Right atrium auricular region (tissue), 2 donors: ENCODE measurements at places on chromosomes 1 and 21.

DNA sequence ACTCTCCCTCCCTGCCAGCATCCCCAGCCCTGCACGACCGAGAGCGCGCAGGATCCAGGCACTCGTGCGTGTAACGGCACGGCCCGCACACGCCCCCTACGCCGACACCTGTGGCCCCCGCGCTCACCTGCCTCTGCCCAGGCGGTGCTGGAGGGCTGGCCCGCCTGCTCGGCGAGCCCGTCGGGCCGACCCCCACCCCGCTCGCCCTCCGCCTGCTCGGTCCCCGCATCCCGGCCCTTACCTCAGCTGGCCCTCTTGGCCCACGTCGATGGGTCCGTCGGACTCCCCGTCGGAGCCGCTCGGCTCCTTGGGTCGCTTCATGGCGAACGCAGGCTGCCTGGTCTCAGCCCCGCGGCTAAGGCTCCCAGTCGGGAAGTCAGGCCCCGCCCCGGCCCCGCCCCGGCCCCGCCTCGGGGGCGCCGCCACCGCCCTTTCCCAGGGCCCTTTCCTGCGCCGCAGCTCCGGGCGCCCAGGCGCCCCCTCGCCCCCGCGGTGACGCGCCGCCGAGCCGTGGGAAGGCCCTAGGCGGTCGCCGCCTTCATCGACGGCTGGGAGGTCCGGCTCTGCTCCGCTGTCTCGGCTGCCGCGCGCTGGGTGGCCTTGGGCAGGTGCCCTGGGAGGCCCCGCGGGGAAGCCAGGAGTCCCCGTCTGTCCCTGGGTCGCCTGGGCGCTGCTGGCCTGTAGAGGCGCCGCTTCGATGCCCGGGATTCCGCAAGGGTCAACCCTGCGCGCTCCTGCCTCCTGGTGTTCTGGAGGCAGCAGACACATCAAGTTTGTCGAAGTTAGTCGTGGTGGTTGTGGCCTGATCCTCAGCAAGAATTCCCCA lies at the start of gene HEYL:
Gene HEYL, minus strand, starts transcription at position 339 of the 826 bp plus-strand sequence. Its CDS starts 18 bp downstream, at position 321.
- peak within 1 kb of the TSS; percentile 72 for H3K4me3 ChIP-seq
- no peaks in the 10 kb centered on the region for H3K4me1 ChIP-seq

- H3K4me1 ChIP-seq, result peaks cover 38% of the 10 kb centered on the region
- H3K27me3 ChIP-seq, result no peaks in the 10 kb centered on the region
- H3K36me3 ChIP-seq, result no peaks in the 10 kb centered on the region
- peak; percentile 66 for DNase-seq
- H3K27ac ChIP-seq, result peak overlapping the region; percentile 97
Observed at GRCh38 chr1:41241354-41241748, 755 bp downstream of the SCMH1 start.

GRCh38 chr1:243495442-243496186 lies 239.8 kb downstream of the SDCCAG8 start:
- peaks cover 20% of the 10 kb centered on the region for H3K4me1 ChIP-seq
- H3K4me3 ChIP-seq, result no peak overlapping the region
- no peaks in the 10 kb centered on the region for H3K36me3 ChIP-seq
- no peaks in the 10 kb centered on the region for H3K27me3 ChIP-seq

DNA sequence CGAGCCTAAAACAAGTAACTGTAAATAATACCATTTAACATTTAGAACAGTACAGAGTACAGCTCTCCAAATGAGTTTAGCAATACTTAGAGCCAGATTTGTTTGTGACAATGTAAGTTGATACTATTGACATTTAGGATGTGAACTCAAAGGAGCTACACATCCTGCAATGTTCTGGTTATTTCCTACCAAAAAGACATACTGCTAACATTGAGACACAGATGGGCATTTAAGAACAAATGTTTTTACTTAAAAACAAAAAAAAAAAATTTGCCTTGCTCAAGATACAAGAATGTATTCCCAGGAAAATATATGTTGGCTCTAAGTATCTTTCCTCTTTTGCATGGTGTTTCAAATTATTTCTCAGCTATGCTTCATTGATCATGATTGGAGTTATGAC lies 1464.8 kb upstream of the PRMT6 start:
- DNase-seq, result no peak
- H3K4me3 ChIP-seq, result no peak overlapping the region
- no peaks in the 10 kb centered on the region for H3K36me3 ChIP-seq
- no peak overlapping the region for H3K27ac ChIP-seq

DNA sequence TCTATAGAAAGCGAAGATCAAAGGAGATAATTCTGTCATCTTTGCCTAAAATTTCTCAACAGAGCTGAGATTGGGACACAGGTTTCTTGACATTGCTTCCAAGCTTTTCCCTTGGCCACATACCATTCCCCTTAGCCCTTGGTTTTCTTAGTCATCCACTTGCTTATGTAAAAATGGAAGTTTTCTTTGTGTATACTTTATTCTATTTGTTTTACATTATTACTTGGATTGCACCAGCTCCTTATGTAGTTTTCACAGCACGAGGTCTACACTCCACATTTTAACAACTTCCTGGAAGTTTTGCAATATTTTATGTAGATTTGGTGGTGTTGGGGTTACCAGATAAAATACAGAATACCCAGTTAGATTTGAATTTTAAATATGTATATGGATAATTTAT lies 129.8 kb downstream of the PLA2G4A start:
- DNase-seq, result no peak
- H3K27me3 ChIP-seq, result no peaks in the 10 kb centered on the region
- no peak overlapping the region for H3K27ac ChIP-seq
- H3K4me1 ChIP-seq, result no peaks in the 10 kb centered on the region
